ENCODE measurements at places on chromosomes 12 and 14.

DNA sequence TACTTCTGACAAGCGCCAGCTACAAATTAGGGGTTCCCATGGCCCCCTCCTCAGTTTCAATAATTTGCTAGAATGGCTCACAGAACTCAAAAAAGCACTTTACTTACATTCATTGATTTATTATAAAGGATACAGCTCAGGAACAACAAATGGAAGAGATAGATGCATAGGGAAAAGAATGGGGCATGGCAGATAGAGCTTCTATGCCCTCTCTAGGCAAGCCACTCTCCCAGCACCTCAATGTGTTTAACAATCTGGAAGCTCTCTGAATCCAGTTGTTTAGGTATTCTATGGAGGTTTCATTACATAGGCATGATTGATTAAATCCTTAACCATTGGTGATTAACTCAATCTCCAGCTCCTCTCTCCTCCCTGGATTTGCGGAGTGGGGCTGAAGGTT, 184.5 kb upstream of the DAAM1 start:
- no peak for DNase-seq

GRCh38 chr12:48997719-48998496, 1.3 kb downstream of the DDN start:
- DNase-seq = no peak

GRCh38 chr12:3973973-3974644, 100.9 kb upstream of the PARP11 start:
- DNase-seq = no peak

DNA sequence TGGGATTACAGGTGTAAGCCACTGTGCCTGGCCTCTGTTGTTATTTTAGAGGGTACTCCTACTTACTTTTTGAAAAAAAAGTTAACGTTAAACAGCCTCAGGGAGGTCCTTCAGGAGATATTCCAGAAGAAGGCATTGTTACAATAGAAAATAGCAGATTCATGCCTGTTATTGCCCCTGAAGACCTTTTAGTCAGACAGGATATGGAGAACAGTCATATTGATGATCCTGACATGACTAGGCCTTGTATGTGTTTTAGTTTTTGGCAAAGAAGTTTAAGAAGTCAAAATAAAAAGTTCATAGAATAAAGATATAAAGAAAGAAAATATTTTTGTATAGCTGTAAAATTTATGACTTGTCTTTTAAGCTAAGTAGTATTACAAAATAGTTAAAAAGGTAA, 45.3 kb downstream of the WASHC3 start:
- DNase-seq = no peak

DNA sequence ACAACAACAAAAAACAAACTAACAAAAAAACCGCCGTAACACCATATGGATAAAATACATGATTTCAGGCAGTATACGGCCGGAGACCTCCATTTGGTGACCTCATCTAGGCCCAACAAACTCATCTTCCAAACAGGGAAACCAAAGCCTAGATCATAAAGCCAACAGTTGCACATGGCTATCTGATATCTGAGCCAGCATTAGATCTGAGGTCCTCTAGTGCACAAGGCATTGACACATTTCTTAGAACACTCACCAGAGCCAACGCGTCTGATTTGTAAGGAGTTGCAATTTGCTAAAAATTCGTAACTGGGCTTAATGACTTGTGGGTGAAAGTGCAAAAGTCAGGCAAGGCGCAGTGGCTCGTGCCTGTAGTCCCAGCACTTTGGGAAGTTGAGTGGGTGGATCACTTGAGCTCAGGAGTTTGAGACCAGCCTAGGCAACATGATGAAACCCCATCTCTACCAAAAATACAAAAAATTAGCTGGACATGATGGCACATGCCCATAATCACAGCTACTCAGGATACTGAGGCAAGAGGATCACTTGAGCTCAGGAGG, 42.0 kb upstream of the NUDT4 start:
- DNase-seq = no peak

Data from stimulated activated CD8-positive, alpha-beta memory T cell treated with anti-CD3 and anti-CD28 coated beads, Interleukin-15, amount 100 ng/mL, for 4 hours (primary cell).